ENCODE measurements at places on chromosomes 4 and X.

- no peak for DNase-seq
Measured at GRCh38 chr4:42483426-42484379, 86.4 kb downstream of the SHISA3 start.

- no peak for DNase-seq
Measured at GRCh38 chr4:122537388-122538135, 81.0 kb upstream of the IL2 start.

DNA sequence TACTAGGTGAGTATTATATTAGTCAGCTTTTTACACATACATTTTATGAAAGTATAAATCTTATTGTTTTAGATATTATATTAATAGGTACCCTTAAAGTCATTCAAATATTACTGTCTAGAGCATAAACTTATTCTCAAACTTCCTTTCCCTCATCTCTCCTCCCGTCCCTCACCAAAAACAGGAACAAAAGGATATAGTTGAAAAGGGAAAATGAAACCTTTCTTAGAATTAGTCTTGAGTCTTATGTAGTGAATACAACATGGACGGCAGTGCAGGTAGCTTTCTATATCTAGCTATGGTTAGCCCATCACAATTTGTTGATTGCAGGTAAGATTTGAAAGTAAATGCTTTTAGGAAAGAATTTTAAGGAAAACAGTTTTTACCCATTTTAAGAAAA is 65.6 kb downstream of the RBPJ start:
- DNase-seq: peak; percentile 70

DNA sequence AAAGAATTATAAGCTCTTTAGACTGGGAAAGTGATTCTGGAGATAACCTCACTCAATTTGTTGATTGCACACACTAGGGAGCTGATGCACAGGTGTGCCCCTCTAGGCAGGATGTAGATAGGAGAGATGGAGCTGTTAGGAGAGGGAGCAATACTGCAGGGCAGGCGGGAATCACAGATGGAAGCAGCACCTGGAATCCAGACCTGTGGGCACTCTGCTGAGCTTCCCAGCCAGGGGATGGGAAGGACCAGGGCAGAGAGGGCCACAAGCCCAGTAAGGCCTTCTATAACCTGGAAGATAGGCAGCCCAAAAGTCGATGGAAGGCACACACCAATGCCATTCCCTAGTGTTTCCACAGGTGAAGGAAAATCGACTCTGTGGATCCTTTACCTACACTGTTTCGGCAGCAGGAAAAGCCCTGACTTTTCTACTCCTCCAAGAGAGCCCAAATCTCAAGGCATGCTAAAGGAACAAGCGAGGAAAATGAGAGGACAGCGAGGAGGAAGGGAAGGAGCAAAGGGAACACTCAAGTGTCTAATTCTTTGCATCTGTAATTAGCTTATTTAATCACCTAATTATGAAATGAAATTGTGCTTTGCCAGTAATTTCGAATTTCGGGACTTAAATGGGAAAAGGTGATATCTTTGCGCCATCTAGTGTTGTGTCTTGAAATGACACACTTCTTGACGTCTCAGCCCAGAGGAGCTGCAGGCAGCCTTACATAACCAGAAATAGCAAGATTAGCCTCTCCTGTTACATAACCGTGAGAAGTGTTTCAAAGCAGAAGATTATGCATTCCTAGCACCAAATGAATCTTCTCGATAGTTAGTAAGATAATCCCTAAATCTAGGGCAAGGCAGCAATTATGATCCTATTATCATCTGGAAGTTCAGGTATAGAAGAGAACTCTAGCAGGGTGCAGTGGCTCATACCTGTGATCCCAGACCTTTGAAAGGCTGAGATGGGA is 31.0 kb upstream of the TLR3 start:
- peak; percentile 69 for DNase-seq

GRCh38 chrX:148784856-148785255 is 284.4 kb downstream of the AFF2 start:
- DNase-seq: no peak

GRCh38 chr4:41339812-41340809 is 83.4 kb downstream of the UCHL1 start:
- DNase-seq: no peak

GRCh38 chr4:48073567-48074103 is 57.1 kb downstream of the NIPAL1 start:
- DNase-seq: no peak

DNA sequence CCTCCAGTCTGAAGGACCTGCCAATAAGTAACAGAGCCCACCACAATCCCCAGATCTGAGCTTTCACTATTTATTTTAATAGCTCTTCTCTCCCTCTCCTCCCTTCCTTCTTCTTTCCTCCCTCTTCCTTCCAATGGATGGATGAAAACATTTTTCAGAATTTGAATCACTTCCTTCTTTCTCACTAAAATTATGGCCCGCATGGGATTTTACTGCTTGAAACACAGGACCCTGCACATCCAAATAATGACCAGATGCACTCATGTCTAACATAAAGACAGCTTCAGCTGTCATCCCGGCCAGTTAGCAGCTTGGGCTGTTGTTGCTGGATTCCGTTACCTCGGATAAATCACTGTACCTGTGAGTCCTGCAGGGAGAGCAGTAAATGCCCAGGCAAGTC is 5.4 kb upstream of the PHEX start:
- DNase-seq: no peak

GRCh38 chr4:46648088-46648744 is 258.3 kb upstream of the GABRA2 start:
- DNase-seq: no peak

DNA sequence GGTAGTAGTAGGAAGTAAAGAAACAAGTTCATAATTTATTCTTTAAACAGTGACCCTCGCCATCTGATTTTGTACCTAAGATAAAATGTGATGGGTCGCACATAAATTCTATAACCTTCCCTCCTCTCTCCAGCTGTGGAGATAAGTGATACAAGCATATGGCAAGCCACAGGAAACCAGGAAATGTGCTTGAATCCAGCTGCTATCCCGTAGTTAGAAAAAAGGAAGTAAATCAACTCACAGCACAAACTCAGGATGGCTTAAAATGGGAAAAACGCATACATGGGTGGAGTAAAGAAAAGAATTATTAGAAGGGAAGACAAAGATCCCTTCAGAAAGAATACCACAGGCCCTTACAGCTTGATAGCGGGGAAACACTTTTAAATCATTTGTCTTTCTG is 78.2 kb downstream of the ZNF827 start:
- no peak for DNase-seq

GRCh38 chrX:109848461-109849050 is 115.5 kb upstream of the ACSL4 start:
- DNase-seq: no peak

GRCh38 chrX:46561824-46562657 is 11.5 kb upstream of the CHST7 start:
- DNase-seq: peak; percentile 46

DNA sequence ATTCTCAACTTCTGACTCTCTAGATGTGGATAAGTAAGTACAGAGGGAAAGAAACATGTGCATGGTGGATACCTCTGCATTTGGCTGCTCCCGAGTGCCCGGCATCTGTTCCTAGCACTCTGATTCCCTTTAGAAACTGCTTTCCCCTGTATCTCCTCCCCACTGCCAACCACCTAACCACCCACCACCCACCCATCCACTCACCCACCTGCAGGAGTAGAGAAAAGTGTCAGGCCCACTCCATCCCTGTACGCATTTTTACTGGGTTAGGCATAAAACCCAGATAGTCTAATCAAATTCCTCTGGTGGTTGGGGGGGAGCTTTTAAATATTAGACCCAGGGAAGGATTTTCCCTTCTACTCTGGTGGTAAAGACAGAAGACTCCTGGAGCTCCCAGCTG is 63.0 kb downstream of the TMEM154 start:
- no peak for DNase-seq

DNA sequence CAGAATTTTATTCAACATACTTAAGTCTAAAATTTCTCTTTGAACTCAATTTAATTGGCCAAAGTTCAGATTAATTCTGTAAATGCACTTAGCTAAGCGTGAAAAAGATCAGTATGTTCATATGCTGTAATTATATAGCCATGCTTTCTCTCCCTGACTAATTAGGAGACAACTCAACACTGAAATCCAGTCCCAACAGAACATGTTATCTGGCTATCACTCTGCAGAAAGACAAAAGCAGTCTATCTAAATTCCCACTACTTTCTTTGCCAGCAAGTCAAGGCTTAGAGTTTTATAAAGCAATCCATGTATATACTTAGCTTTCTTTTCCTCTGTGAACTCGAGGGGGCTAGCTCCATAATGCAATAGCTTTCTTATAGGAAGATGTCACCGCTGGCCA is 16.0 kb upstream of the USP46 start:
- no peak for DNase-seq

GRCh38 chr4:129545599-129546278 is 449.8 kb downstream of the C4orf33 start:
- no peak for DNase-seq

DNA sequence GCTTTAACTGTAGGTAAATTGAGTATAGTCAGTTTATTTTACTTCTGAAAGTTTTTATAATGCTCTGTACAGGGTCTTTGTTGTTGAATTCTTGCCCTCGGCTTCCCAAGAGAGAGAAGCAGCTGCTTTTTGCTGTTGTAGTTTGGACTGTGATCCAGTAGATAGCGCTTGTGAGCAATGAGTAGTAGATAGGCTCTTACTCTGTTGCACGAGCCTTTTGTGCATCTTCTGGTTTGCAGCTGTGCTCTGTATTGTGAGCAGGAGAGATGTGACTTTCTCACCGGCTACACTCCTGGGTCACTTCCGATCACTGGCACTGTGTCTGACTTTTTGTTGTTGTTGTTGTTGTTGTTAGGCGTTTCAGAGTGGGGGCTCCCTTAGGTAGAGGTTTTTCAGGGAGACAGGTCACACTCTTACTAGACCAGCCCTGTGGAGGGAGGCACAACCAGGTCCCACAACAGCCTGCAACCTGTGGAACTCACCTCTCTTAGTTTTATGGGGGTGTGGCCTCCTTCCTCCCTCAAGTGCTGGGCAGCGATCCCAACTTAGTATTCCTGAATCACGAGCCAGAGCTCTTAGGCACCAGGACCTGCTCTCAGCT is 822.1 kb upstream of the GALNTL6 start:
- peak; percentile 32 for DNase-seq

- no peak for DNase-seq
Measured at GRCh38 chr4:105225500-105225899, 78.8 kb downstream of the TET2 start.

DNA sequence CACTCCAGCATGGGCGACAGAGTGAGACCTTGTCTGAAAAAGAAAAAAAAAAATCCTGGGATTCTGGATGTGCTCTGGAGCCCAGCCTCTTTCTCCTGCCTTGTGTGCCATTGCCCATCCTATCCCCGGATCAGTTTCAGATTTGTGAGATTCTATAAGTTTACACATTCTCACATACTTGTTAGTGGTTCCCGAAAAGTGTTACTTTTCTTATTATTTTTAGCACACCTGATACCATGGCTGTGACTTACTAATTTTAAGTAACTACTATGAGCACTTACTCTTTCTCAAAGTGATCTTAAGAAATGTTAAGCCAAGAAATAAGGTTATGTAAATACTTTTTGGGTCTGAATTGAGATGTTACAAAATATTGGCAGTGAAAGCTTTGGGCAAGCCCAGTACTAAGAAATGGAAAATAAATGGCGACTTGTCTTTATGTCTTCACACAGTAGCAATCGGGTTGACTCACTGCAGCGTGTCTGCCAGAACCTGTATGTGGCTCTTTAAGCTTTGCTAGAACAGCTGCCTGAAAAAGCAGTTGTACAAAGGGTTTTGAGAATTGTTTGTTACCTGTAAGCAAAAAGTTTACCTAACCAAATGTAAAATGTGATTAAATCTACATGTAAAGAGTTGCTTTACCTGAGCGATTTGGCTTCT is 118.7 kb downstream of the KLHL8 start:
- no peak for DNase-seq

- DNase-seq: no peak
Measured at GRCh38 chrX:153443476-153444332, 2.2 kb downstream of the TREX2 start.

DNA sequence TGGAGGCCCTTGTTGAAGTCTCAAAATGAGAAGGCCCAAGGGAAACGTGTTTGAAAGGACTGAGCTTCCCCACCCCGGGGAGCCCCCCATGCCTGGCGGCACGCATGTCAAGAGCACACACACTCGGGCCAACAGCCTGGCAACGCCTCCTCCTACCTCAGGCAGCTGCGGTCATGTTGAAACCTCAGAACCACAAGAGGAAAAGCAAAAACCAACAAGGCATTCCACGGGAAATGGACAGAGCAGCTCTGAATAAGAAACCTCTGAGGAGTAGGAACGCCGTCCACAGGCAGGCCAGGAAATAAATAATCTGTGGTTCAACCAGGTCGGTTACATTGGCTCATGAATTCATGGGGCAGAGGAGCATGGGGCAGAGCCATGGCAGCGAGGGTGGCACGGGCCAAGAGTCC is 95.7 kb upstream of the AFAP1 start:
- no peak for DNase-seq

DNA sequence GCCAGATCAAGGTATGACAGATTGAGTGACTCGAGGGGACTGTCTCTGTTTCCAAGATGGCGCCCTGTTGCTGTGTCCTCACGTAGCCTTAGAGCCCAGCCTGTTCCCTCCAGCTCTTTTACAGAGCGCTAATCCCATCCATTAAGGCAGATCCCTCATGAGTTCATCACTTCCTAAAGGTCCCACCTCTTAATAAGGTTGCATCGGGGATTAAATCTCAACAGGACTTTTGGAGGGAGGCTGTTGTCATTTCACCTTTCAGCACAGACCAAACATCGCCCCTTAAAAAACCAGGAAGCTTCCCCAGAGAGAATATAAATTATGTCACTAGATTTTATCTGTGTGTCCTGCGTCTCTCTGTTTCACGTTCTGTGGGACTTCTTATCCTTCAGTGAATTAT is 32.6 kb upstream of the DHRSX start:
- DNase-seq: no peak

- no peak for DNase-seq
Measured at GRCh38 chrX:22690116-22690515, 309.6 kb upstream of the DDX53 start.

DNA sequence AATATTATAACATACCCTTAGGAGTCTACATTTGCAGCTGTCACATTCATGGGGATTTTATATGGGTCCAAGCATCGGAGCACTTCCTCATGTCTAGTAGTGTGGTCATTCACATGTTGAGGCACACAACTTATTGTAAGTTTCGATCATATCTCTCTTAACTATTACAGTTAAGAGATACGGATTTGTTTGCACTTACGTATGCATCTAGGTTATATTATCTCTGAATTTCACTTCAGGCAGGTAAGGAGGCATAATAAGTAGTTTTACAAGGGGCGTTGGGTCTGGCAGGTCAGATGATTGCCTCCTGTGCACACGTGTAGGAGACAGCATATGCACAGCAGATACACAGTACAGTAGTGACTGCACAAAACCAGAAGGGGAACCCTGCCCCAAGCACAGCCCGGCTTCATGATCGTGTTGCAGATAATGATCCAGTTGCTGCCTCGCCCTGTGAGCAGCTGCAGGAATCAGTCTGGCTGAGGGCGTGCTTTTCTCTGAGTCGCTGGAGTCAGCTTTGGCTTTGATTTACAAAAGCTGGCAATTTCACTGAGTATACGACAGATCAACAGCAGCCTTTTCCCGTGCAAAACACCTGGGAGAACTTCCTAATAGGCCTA is 302.9 kb upstream of the GATB start:
- no peak for DNase-seq
